ENCODE measurements at places on chromosomes 6 and 20. TPM values are rescaled to one million over a fixed set of nuclear protein-coding genes. Genes with fewer than 3 reads are reported as not detected.

DNA sequence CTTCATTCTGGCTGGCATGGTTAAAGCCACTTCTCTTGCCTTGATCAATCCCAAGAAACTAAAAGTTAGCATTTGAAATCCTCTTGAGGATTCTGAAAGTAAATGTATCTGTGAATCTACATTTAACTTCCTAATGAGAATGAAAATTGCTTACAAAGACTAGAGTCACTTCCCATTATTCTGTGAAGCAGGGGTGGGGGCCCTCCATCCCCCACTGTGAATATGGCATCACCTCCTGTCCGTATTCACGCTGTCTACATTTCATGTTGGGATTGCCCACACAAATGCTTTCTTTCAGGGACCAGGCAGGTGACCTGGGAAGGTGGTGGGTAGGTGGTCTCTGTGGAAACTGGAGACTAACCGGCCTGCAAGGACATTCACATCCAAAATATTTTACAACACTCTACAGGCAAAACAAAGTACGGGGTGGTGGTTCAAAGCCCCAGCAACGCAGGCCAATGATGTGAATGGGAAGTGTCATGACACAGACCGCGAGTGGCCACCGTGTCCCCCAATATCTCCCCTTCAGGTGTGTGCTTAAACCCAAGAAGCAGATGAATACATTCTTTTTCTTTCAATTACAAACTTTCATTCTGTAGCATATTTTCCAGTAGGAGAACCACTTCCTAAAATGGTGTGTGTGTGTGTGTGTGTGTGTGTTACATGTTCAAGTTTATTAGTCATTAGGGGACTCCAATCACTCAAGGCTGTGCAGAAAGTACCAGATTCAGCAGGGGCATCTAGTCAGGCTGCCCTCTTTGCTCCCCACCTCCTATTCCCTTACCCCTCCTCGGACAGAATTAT lies 132.2 kb downstream of the PRND start:
- DNase-seq = no peak

The TREM1 gene
- total RNA-seq = not detected

The FNDC11 gene
- total RNA-seq = 2.4 TPM

The TFB1M gene
- 11.9 TPM for total RNA-seq

DNA sequence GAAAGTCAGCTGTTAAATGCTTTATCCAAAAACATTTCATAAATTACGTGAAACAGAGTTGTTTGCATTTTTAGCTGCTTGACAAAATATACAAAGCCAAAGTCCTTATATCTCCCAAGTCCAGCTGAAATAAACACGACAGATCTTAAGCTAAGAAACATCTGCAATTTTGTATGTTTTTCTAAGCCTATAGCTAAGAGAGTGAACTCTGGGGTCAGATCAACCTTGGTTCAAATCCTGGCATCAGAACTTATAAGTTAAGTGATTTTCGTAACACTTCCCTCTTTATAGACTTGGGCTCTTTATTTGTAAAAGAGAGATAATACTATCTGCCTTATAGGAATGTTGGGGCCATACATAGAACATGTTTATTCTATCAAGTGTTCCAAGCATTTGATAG lies 176.7 kb downstream of the PTPRK start:
- DNase-seq = no peak

The LRRN4 gene
- 0.51 TPM for total RNA-seq

DNA sequence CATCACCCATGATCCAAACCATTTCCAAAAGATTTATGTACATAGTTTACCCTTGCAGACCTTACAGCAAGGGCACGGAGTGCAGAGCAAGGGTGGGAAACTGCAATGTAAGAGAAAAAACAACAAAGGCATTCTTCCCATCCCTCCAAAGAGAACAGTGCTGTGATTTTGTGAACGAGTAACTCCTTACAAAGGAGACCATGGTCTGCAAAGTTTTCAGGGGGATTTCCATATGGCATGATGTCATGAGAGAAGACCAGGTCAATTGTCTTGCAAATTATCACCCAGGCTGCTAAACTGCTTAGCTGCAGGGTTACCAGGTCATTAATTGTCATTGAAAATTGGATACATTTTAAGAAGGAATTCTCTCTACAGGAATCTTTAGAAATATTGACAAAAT lies 58.3 kb downstream of the LAMP5 start:
- no peak for DNase-seq

The DNAAF9 gene
- total RNA-seq = 19.2 TPM

The CNR1 gene
- total RNA-seq = 1.3 TPM

- no peak for DNase-seq
Observed at GRCh38 chr20:44400970-44401769, 45.7 kb downstream of the HNF4A start.

DNA sequence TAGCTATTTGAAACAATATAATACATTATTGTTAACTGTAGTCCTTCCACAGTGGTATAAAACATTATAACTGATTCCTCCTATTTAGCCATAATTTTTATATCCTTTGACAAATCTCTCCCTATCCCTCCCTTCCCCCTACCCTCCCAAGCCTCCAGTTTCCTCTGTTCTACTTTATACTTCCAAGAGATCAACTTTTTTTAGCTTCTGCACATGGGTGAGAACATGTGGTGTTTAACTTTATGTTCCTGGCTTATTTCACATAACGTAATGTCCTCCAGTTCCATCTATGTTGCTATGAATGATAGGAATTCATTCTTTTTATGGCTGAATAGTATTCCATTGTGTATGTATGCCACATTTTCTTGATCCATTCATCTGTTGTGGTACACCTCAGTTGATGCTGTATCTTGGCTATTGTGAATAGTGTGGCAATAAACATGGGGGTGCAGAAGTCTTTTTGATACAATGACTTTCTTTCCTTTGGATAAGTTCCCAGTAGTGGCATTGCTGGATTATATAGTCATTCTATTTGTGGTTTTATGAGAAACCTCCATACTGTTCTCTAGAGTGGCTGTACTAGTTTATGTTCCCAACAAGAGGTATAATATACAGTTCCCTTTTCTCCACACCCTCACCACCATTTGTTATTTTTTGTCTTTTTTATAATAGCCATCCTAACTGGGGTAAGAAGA lies 205.0 kb downstream of the KCNQ5 start:
- DNase-seq = no peak

The IL22RA2 gene
- not detected for total RNA-seq

The RIPPLY2 gene
- not detected for total RNA-seq

DNA sequence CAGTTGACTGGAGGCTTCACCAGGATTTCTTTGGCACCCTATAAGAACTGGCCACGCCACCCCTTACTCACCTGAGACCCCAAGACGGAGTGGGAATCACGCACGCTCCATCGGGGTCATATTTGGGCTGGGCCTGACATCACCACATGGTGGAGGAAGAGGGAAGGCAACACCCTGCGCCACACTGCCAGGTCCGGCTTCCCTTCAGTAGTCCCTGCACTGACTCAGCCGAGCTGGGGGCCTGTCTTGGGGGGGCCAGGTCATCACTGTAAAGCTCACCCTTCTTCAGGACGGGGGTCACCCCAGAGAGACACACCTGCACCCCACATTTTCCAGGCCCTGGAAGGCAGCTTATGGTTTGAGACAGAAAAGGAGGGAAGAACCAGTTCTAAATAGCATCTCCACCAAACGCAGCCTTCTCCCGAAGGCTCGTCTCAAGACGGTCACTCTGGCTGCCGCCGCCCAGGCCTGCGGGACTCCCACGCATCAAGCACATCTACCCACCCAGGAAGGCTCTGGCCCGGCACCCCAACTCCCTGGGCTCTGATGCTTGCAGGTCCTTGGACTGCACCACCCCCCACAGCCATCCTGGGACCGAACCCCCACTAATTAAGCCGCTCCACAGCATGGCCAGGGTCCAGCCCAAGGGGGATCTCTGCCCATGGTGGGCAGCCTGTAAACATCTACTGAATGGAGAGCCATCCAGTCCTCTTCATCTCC lies 51.8 kb downstream of the GINS1 start:
- DNase-seq = no peak

The SLC2A10 gene
- total RNA-seq = 16.0 TPM

The DEFB110 gene
- total RNA-seq = not detected

DNA sequence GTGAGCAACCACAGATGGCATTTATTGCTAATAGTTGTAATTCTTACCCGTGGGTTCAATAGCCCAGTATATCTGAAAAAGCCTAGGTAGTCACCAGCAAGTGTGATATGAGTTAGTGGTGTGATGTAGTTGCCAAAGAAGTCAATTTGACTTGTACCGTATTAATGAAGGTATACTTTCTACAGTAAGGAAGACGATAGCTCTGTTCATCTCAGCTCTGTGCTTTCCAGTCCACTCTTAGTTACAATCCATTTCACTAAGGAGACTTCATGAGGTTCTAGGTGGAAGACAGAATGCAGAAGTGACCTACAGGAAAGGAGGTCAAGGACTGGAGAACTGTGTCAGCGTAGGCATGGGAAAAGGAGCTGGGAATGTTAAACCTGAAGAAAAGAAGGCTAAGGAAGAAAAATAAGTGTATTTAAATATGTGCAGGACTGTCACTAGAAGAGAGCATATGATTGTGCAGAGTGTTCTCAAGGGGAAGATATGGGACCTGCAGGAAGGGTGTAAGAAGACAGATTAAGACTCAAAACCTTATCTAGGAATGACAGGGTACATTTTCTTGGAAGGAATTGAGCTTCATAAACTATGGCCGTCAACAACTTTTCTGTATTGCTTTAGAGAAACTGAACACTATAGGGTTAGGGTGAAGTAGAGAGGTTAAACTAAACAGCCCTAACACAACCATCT lies 116.9 kb upstream of the SCGN start:
- no peak for DNase-seq

GRCh38 chr20:60137657-60138245 lies 179.5 kb downstream of the CDH26 start:
- DNase-seq = no peak

GRCh38 chr6:123042401-123042800 lies 46.4 kb downstream of the CLVS2 start:
- DNase-seq = no peak

DNA sequence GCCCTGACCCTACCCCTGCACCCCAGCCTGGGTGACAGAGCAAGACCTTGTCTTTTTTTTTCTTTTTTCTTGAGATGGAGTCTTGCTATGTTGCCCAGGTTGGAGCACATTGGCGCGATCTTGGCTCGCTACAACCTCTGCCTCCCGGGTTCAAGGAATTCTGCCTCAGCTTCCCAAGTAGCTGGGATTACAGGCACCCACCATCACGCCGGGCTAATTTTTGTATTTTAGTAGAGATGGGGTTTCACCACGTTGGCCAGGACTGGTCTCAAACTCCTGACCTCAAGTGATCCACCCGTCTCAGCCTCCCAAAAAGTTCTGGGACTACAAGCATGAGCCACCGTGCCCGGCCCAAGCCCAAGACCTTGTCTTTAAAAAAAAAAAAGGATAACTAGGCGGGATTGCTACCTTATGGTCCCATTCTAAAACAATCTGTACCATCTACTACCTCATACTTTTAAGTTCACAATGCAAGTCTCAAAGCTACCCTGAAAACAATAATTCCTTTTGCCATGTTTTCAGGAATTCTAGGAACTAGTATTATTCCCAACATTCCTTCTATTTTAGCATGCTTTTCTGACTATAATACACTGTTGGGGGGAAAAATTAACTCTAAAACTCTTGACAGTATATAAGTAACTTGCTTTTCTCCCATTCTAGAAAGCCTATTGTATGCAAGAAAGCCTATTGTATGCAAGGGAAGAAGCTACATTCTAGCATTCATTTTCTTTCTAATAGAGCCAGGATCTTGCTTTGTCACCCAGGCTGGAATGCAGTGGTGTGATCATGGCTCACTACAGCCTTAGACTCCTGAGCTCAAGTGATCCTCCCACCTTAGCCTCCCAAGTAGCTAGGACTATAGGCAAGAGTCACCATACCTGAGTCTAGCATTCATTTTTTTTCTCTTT lies 6.6 kb downstream of the TUBB start:
- DNase-seq = no peak

- DNase-seq = peak; percentile 24
Observed at GRCh38 chr6:85641522-85641896, 1.2 kb downstream of the SYNCRIP start.

The EYS gene
- total RNA-seq = not detected

- DNase-seq = peak; percentile 39
Observed at GRCh38 chr6:108619431-108620197, 58.9 kb downstream of the FOXO3 start.

- peak; percentile 47 for DNase-seq
Observed at GRCh38 chr6:149896491-149896890, 1.4 kb downstream of the RAET1E start.

GRCh38 chr20:16028923-16029322 lies 544.3 kb downstream of the KIF16B start:
- DNase-seq = no peak

GRCh38 chr6:168841609-168842278 lies 400.8 kb downstream of the SMOC2 start:
- DNase-seq = no peak

- no peak for DNase-seq
Observed at GRCh38 chr6:106305740-106306139, 19.8 kb downstream of the ATG5 start.

- no peak for DNase-seq
Observed at GRCh38 chr6:96794980-96795379, 42.3 kb downstream of the GPR63 start.

The GHRH gene
- total RNA-seq = not detected

- DNase-seq = no peak
Observed at GRCh38 chr6:88044530-88044929, 3.1 kb upstream of the SPACA1 start.

The DOK5 gene
- total RNA-seq = 0.34 TPM

DNA sequence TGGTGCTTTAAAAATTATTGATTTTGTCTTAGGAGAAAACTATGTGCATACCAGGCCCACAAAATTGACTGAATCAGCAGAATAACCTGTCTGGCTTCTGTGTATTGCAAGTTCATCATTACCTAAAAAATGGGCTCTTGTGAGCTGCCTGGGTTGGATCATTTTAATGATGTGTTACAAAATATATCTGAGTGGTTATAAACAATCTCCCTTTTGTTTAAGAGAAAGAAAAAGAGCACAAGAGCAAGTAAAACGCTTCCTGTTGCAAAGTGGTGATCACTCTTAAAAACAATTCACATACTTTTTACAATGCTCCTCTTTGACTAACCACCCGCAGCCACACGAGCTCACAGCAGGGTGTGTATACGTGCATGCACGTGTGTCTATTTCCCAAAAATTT lies 335.1 kb downstream of the HDGFL1 start:
- DNase-seq = peak; percentile 41

DNA sequence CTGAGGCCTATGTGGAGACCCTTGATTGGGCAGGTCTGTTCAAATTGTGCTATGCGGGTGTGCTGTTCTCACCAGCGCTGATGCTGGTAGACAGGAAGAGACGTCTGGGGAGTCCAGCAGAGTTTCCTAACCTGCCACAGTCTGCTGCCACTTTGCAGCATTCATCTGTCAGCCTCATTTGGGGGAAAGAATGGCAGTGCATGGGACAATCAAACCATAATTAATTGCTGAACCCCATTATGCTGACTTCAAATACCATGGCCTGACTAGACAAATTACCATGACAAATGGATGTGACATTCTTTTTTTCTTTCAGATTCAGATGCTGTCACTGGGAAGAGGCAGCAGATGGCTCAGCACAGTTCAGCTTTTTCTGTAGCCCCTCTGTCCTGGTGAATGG lies 171.4 kb upstream of the SYNDIG1 start:
- no peak for DNase-seq

GRCh38 chr6:168102315-168102985 lies 23.4 kb upstream of the FRMD1 start:
- no peak for DNase-seq
